CD4-positive, CD25-positive, alpha-beta regulatory T cell (primary cell): ENCODE measurements at places on chromosomes 6 and 20. TPM values are rescaled to one million over a fixed set of nuclear protein-coding genes. Genes with fewer than 3 reads are reported as not detected.

ANKRD66 gene
- not detected for total RNA-seq

RSPO3 gene
- total RNA-seq, result not detected

ELMO2 gene
- 84.9 TPM for total RNA-seq

BNIP5 gene
- not detected for total RNA-seq

TCP11 gene
- not detected for total RNA-seq

- H3K4me1 ChIP-seq, result no peaks in the 10 kb centered on the region
- DNase-seq, result no peak
- no peaks in the 10 kb centered on the region for H3K27me3 ChIP-seq
- no peak overlapping the region for H3K27ac ChIP-seq
- no peak overlapping the region for H3K4me3 ChIP-seq
- no peaks in the 10 kb centered on the region for H3K36me3 ChIP-seq
Observed at GRCh38 chr6:47094241-47094925, 52.3 kb upstream of the ADGRF1 start.

DNA sequence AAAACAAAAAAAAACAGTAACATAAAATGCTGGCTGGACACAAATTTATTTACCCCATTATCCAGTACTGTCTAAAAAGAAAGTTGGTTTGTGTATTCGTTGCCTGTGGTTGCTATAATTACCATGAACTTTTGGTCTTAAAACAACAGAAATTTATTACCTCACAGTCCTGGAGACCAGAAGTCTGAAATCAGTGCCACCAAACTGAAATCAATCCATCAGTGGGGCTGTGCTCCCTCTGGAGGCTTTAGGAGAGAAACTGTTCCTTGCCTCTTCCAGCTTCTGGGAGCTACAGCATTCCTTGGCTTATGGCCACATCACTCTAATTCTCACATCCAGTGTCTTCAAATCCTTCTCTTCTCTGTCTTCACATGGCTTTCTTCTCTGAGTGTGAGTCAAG lies 79.4 kb downstream of the SNX5 start:
- no peak overlapping the region for H3K4me3 ChIP-seq
- DNase-seq, result no peak
- H3K27ac ChIP-seq, result no peak overlapping the region
- H3K4me1 ChIP-seq, result no peaks in the 10 kb centered on the region
